ENCODE measurements at places on chromosomes 7 and 10. TPM values are rescaled to one million over a fixed set of nuclear protein-coding genes. Genes with fewer than 3 reads are reported as not detected.

Gene SPDYE3
- not detected for total RNA-seq

Gene FOXK1
- 36.7 TPM for total RNA-seq

Gene ANKRD61
- total RNA-seq, result not detected

Gene ECHDC3
- total RNA-seq, result 2.9 TPM

Gene PSMA2
- total RNA-seq, result 76.4 TPM

Gene CUBN
- 2.9 TPM for total RNA-seq

Gene LEP
- not detected for total RNA-seq

Gene LRRC17
- 9.6 TPM for total RNA-seq

Gene BCL7B
- 28.2 TPM for total RNA-seq

Gene DDX50
- total RNA-seq, result 40.4 TPM

Gene ADIRF
- 51.1 TPM for total RNA-seq

Gene CLEC5A
- total RNA-seq, result not detected

Gene POM121L12
- total RNA-seq, result not detected
